ENCODE measurements at places on chromosomes 2 and 18. TPM values are rescaled to one million over a fixed set of nuclear protein-coding genes. Genes with fewer than 3 reads are reported as not detected.

HAAO gene
- total RNA-seq = 0.53 TPM

PLB1 gene
- total RNA-seq = 3.8 TPM

ANKRD29 gene
- total RNA-seq = 2.2 TPM

FBXO36 gene
- 1.0 TPM for total RNA-seq

- H3K4me1 ChIP-seq = peaks cover 10% of the 10 kb centered on the region
- no peak for DNase-seq
- peak overlapping the region; percentile 85 for H3K27ac ChIP-seq
- peak overlapping the region; percentile 23 for H3K4me3 ChIP-seq
Observed at GRCh38 chr2:176132205-176133171, 3.0 kb downstream of the HOXD8 start.

DNA sequence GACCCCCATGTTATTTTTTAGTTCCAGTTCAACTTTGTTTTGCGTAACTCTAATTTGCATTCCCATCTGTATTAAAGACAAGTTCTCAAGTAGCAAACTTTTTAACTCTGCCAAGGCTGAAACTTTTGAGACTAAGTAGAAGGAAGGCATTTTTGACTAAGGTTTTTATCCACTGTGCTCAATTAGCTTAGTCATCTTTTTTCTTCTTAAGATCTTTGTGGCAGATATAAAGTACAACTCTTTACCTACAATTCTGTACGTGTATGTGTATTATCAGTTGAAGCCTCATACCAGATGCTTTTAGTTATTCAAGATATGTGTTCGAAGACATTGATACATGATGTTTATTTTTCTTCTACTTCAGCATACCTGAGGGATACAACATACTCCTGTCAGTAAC lies 41.6 kb downstream of the CREB1 start:
- H3K27me3 ChIP-seq = no peaks in the 10 kb centered on the region
- H3K4me3 ChIP-seq = no peak overlapping the region
- DNase-seq = no peak
- no peaks in the 10 kb centered on the region for H3K36me3 ChIP-seq
- no peak overlapping the region for H3K27ac ChIP-seq

DNA sequence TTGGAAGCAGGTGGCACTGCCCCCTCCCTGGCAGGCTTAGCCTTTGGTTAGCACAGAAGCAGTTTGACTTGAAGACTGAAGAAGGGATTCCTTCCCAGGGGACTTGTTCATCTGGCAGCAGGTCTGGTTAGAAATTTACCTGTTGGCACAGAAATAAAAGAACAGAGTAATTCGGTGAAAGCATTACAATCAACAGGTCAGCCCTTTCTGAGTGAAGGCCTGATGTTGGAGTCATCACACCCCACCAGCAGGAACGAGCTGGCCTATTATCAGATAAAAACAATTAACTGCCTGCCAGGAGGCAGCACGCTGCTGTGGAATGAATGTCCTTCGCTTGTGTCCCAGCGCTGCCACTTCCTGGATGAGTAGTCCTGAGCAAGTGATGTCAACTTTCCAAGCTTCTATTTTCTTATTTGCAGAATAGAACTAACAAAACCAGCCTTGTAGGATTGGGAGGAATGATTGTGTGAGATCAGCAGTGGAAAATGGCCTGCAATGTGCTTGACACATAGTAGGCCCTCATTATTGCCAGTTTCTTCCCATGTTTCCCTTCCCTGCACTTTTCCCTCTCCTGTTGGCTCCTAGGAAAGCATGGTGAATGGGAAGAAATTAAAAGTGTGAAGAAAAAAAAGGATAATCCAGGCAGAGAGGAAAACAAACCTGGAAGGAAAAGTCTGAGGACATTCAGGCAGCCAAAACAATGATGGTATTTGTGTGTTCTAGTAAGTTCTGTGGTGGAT lies 29.0 kb downstream of the LGALSL start:
- no peaks in the 10 kb centered on the region for H3K27me3 ChIP-seq
- no peak for DNase-seq
- no peaks in the 10 kb centered on the region for H3K36me3 ChIP-seq

GRCh38 chr2:206154197-206154596 lies 5.0 kb downstream of the NDUFS1 start:
- no peaks in the 10 kb centered on the region for H3K27me3 ChIP-seq
- H3K36me3 ChIP-seq = peaks cover 19% of the 10 kb centered on the region
- H3K4me1 ChIP-seq = peaks cover 42% of the 10 kb centered on the region
- H3K4me3 ChIP-seq = no peak overlapping the region
- DNase-seq = no peak

GRCh38 chr2:175234153-175234552 lies 52.6 kb upstream of the ATP5MC3 start:
- H3K27me3 ChIP-seq = no peaks in the 10 kb centered on the region
- H3K27ac ChIP-seq = no peak overlapping the region
- no peak overlapping the region for H3K4me3 ChIP-seq
- H3K4me1 ChIP-seq = no peaks in the 10 kb centered on the region
- DNase-seq = no peak

GRCh38 chr18:55089610-55090009 lies 130.3 kb upstream of the CCDC68 start:
- no peak for DNase-seq
- H3K4me3 ChIP-seq = no peak overlapping the region
- no peaks in the 10 kb centered on the region for H3K4me1 ChIP-seq
- H3K36me3 ChIP-seq = no peaks in the 10 kb centered on the region
- no peaks in the 10 kb centered on the region for H3K27me3 ChIP-seq

- no peak overlapping the region for H3K27ac ChIP-seq
- no peak for DNase-seq
- no peaks in the 10 kb centered on the region for H3K36me3 ChIP-seq
- no peaks in the 10 kb centered on the region for H3K4me1 ChIP-seq
- H3K27me3 ChIP-seq = no peaks in the 10 kb centered on the region
- no peak overlapping the region for H3K4me3 ChIP-seq
Observed at GRCh38 chr2:19131871-19132270, 226.6 kb downstream of the OSR1 start.

DNA sequence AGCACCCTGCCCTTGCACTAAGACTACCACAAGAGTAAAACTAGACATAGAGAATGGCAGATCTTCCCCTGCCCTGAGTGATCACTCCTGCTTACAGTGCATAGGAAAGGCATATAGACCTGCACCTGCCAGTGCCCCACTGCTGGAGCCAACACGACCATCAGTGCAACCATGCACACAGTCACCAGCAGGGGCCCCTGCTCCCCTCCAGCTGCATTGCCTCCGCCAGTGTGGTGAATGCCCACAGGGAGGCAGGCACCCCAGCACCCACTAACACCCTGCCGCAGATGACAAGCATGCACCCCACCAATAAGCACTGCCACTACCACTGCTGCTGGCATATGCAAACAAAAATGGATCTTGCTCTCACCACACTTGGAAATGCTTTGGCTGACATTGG lies 478.8 kb downstream of the ADCYAP1 start:
- H3K36me3 ChIP-seq = no peaks in the 10 kb centered on the region
- H3K4me3 ChIP-seq = no peak overlapping the region
- H3K27me3 ChIP-seq = no peaks in the 10 kb centered on the region
- no peak overlapping the region for H3K27ac ChIP-seq

GRCh38 chr18:9755615-9756014 lies 47.5 kb downstream of the RAB31 start:
- no peak overlapping the region for H3K4me3 ChIP-seq
- H3K4me1 ChIP-seq = no peaks in the 10 kb centered on the region
- no peak overlapping the region for H3K27ac ChIP-seq

All from gastrocnemius medialis (tissue), 4 donors.